ENCODE measurements at places on chromosomes 6 and 20. TPM values are rescaled to one million over a fixed set of nuclear protein-coding genes. Genes with fewer than 3 reads are reported as not detected.

HSPA12B gene
- 0.53 TPM for total RNA-seq

PTP4A1 gene
- total RNA-seq = 183 TPM

RAET1E gene
- total RNA-seq = 3.2 TPM

SLC22A3 gene
- 46.7 TPM for total RNA-seq

WFDC10B gene
- total RNA-seq = not detected

XRN2 gene
- 111 TPM for total RNA-seq

ZSCAN9 gene
- total RNA-seq = 8.7 TPM

DUSP22 gene
- total RNA-seq = 12.3 TPM

NRSN1 gene
- not detected for total RNA-seq

KIF6 gene
- 0.24 TPM for total RNA-seq

BPIFA1 gene
- not detected for total RNA-seq
